NCI-H1436 treated with DMSO at 0.1 percent for 48 hours (cell line): ENCODE measurements at places on chromosomes 11 and 22.

DNA sequence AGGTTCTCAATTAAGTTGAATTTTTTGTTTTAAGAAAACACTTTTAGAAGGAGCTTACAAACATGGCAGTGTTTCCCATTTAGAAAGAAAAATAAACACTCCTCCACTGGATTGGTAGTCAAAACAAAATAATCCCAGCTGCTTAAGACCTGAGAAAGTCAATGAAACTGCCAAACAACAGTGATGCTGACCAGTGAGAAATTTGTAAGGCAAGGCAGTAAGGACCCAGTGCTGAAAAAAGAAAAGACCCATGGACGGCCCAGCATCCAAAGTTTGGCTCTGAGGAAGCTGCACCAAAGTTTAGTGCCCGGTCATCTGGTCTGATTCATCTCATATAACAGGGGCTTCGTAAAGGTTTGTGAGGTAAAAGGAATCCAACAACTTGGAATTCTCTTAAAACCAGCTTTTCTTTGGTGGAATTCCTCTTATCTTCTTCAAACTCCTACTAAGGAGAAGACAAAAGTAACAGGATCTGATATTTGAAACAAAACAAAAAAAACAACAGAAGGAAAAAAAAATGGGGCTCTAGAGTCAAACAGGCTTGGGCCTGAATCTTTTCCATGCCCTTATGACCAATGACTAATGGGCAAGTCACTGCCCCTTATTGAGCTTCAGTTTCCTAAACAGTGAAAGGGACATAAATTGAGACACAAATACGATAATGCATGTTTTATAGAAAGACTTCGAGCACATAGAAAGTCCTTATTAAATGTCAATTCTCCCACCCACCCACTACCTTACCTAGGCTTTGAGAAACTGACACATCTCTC lies 383.0 kb upstream of the NARS2 start:
- DNase-seq, result no peak

DNA sequence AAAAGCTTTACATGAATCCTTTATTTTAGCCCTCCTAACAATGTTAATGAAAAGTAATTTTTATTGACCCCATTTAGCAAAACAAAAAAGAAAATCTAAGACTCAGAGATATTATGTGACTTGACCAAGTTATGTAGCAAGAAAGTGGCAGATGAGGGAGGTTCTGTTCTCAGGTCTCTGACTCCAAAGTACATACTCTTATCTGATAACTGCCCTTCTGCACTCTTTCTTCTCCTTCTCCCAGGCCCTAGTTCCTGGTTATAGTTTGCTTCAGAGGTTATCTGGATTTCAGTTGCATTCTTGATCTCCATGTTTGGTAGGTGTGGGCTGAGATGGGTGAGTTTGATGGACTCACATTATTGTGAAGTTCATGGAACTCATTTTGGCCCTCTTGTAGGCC lies 4.5 kb downstream of the OR9Q2 start:
- no peak for DNase-seq

GRCh38 chr22:32828561-32828960 lies 27.1 kb downstream of the TIMP3 start:
- no peak for DNase-seq

DNA sequence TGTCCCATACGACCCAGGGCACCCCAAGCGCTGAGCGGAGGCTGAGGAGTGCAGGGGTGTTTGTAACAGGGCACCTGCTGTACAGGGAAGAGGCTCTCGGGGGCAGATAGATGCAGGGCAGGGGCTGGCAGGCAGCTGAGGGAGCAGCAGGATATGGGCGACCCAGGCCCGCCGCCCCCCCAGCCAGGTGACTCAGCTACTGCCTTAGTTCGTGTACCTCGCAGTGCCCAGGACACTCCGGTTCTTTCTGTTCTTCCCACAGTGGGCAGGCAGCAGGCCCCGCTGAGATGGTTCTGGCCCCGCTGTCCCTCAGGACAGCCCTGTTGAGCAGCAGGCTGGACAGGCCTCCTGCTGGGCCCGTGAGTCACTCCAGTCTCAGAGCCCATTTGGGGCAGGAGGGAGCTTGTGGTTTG lies 16.2 kb downstream of the PHLDA2 start:
- DNase-seq, result no peak

- DNase-seq, result no peak
Measured at GRCh38 chr22:17403906-17404305, 34.6 kb downstream of the CECR2 start.

GRCh38 chr11:67700548-67701262 lies 26.3 kb upstream of the ALDH3B2 start:
- no peak for DNase-seq

DNA sequence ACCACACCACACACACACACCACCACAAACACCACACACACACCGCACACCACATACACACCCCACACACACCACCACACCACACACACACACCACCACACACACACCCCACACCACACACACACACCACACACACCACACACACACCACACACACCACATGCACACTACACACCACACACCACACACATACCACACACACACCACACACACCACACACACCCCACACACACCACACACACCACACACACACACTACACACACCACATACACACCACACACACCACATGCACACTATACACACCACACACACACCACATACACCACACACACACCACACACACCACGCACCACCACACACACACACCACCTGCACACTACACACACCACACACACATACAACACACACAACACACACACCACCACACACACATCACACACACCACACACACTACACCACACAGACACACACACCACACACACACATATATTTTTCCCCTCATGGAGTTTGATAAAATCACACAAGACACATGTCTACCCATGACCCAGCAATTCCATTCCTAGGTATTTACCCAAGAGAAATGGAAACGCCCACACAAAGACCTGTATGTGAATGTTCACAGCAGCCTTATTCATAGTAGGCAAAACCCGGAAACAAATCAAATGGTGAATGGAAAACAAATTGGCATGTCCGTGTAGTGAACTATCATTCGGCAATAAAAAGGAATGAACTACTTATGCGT lies 14.3 kb downstream of the CD5 start:
- no peak for DNase-seq
